Activated CD4-positive, alpha-beta memory T cell treated with anti-CD3 and anti-CD28 coated beads for 36 hours (primary cell): ENCODE measurements at places on chromosomes 3 and 15.

GRCh38 chr3:172575375-172575774 lies 52.1 kb upstream of the TNFSF10 start:
- no peak for DNase-seq

DNA sequence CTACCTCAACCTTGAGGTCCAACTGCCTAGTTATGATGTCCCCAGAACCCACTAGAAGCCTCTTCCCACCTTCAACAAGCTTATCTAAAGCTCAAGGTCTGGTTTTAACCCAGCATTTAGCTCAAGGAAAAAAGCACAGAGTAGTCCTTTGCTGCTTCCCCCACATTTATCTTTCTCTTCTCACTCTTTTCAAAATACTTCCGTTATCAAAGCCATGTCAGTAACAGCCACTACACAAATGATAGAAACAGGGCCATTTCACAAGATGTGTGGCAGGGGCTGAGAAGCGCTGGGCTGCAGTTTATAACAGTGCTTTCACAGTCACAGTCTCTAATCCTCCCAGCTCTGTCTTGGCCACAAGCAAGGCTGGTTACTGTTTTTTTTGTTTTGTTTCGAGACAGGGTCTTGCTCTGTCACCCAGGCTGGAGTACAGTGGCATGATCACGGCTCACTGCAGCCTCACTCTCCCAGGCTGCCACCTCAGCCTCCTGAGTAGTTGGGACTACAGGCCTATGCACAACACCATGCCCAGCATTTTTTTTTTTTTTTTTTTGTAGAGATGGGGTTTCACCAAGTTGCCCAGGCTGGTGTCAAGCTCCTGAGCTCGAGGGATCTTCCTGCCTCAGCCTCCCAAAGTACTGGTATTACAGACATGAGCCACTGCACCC lies 218.8 kb downstream of the OSBPL10 start:
- peak; percentile 28 for DNase-seq

DNA sequence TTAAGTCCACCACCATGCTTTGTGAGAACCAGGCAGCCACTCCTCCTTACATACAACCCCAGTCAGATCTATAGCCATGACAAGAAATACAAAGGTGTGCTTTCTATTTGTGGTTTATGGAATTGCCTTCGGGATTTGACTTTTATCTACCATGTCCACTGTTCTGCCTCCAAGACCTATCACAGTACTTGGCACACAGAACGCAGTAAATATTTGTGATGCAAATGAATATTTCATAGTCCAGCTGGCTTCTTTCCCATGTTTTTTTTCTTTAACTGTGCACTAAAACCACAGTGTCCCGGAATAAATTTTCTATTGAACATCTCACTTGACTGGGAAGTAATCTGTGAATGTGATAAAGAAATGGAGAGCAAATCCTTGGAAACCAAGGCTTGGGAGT lies 314.7 kb downstream of the RORA start:
- DNase-seq = no peak

DNA sequence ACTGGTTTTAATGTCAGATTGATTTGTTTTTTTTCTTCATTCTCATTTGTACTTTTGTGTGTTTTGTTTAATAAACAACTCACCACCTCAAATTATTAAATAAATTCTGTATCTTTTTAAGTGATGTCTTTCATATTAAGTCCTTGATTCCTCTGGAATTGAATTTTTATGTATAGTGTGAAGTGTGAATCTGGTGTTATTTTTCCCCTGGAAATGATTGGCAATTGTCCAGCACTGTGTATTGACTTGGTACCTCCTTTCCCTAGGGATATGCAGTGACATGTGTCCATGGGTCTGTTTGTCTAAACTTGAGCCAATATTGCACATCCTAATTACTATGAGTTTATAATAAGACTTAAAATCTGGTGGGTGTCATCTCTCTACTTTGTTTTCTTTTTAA lies 2.1 kb downstream of the RNU5B-1 start:
- DNase-seq = no peak

DNA sequence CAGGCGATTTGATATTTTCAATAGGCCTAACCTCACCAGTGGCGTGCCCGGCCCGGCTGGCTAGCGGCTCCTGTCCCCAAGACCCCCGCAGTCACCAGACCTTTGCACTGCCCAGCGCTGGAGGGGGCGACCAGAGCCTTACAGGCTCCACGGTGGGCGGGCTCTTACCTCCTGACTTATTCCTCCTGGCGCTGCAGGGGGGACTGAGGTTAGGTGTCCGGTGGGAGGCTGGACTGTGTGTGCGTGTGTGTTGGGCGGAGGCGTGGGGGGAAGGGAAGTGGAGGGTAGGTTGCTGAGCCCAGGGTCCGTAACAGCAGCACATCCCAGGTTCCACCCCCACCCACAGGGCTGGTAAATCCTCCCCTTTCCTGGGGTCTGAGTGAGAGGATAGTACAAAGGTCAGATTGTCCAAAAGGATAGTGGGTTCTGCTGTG lies 27.5 kb upstream of the THRB start:
- no peak for DNase-seq

DNA sequence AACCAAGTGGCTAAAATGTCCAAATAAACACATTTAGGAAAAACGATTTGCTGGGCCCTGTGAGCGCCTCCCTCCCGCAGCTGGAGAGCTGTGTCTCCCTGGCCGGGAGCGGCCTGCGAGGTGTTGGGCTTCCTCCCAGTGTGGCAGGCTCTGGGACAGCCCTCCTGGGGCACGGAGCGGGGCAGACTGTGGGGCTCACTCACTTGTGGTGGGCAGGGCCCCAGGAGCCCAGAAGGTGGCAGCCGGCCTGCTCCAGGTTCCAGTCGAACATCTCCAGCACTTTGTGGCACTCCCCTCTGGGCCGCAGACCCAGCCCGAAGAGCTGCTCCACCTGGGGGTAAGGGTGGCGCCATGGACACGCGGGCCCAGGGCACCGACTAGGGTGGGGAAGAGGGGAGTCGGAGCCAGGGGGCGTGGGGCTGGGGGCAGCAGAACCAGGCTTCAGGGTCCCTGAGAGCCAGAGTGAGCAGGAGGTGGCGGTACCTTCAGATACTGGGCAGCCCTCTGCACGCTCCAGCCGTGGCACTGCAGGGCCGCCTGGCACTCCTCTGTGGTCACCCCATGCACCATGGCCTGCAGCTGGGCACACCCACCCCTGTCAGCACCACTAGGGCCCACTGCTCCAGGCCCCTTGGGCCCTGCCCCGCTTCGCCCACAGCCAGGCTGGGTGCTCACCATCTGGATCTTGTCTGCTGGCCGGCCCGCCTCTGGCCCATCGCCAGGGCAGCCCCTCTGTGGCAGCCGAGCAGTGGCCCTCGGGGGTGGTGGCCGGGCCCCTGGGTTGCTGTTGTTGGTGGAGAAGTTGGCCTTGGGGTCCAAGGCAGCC lies 41.5 kb downstream of the TNK2 start:
- no peak for DNase-seq

DNA sequence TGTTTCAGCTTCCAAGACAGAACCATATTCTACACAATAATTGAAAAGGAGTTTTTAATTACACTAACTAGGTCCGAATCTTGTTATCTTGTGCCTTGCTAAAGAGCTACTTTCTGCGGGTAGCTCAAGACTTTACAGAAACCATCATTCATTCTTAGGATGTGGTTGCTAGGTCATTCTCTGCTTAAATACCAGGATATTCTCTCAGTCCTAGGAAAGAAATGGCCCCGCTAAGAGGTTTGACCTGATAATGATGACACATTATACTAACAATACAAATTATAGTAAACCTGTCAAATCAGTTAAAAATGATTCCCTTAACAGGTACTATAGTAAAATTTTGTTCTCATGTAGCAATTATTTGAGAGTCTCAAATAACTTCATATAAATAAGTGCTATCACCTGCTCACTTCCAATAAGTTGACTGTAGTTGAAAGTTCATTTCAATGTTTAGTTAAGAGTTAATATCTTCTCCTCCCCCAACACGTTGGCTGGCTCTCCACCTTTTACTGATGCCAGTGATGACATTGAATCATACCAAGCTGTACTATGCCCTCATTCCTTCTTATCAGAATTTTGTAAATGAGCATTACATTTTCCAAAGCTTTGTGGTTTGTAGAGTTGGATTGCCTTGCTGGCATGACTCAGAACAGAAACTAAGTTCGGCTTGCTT lies 3.6 kb upstream of the C3orf85 start:
- no peak for DNase-seq

GRCh38 chr15:84795186-84795585 lies 22.0 kb upstream of the ALPK3 start:
- no peak for DNase-seq
